NCI-H1930 (cell line): ENCODE measurements at places on chromosomes 1 and 21.

GRCh38 chr1:212271823-212272485, 13.3 kb upstream of the PPP2R5A start:
- no peak for DNase-seq

GRCh38 chr21:29168891-29169315, 38.5 kb downstream of the MAP3K7CL start:
- no peak for DNase-seq

DNA sequence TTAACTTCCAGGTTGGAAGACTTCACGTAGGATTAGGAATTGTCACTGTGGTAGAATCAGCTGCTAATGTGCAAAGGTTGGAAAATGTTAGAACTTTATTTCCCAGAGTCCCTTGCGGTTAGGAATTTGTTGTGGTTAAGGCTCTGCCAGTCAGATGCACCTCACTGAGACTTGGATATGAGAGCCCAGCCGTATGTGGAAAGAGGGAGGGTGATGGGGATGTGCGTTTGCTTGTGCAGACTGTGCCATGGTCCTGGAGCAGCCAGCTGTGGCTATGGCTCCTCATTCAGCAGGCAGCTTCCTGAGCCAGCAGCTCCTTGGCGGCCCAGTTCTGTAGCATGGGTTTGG, 12.5 kb downstream of the S100A10 start:
- no peak for DNase-seq

- DNase-seq = peak; percentile 69
Observed at GRCh38 chr1:12208764-12209494, 20.9 kb upstream of the VPS13D start.

DNA sequence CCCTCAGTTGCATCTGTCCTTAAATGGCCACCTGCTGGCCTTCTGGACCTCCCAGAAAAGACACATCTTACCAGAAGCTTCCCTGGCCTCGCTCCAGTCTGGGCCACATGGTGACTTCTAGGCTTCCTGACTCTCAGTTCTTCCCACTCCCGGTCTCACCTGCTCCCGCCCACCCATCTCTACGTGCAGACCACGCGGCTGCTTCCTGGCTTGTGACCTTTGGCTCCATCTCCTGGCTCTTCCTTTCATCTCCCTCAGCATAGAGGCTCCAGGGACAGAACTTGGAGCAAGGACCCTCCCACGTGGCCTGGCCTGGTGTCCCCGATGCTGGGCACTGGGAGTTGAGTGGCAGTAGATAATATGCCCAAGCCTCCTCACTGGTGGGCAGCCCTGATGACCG, 124.9 kb upstream of the IRF2BP2 start:
- no peak for DNase-seq

- no peak for DNase-seq
Observed at GRCh38 chr21:45990049-45990711, 8.6 kb downstream of the COL6A1 start.

DNA sequence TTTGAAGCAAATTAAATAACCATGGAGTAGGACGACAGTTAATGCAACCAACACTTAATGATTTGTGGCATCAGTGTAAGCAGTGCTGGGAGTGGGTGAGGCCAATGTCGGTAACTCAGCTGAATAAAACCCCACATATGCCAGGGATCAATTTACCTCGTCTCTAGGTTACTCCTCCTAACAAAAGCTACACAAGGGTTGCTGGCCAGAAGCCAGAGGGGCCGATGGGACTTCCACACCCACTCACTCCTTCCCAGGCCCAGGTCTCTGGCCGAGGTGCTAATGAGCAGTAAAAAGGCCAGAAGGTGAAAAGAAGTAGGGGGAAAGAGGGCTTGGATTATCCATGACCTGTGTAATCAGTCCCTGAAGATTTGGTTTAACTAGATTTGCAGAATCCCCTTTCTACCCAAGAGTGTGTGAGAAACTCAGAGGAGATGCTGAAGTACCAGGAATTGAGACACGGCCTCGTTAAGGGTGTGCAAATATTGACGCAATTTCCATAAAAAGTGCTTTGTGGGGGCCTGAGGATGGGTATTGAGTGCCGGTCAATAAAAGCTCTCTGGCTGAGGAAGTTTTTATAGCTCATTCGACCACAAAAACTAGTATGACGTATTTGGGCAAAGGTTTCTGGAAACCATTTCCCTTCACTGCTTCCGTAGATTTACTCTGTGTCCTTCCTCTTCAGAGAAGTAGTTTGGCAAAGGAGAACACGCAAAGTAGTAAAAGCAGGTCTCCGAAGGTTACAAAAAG, 145.5 kb downstream of the TBX15 start:
- peak; percentile 2 for DNase-seq

GRCh38 chr21:15023776-15024175, 41.0 kb downstream of the NRIP1 start:
- DNase-seq = no peak

- no peak for DNase-seq
Observed at GRCh38 chr21:14569868-14570267, 23.8 kb upstream of the SAMSN1 start.

- no peak for DNase-seq
Observed at GRCh38 chr1:221149111-221149510, 269.9 kb downstream of the HLX start.

DNA sequence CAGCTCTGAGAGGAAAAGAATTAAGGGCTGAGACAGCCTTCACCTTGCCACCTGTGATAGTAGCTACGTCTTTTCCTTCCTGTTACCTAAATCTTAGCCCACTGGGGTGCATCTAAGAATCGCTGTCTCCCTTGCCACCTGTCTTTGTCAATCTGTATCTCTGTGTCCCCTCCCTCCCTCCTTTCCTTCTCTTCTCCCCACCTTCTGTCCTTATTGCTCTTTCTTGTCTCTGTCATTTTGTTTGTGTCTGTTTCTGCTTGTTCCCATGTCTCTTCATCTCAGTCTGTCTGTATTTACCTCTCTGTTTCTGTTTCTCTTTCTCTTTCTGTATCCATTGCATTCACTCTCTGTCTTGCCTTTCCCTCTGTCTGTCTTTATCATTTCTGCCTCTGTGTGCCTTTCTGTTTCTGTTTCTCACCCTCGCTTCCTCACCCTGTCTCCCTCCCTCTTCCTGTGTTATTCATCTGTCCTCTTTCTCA, 30.2 kb downstream of the SLC22A15 start:
- DNase-seq = no peak

DNA sequence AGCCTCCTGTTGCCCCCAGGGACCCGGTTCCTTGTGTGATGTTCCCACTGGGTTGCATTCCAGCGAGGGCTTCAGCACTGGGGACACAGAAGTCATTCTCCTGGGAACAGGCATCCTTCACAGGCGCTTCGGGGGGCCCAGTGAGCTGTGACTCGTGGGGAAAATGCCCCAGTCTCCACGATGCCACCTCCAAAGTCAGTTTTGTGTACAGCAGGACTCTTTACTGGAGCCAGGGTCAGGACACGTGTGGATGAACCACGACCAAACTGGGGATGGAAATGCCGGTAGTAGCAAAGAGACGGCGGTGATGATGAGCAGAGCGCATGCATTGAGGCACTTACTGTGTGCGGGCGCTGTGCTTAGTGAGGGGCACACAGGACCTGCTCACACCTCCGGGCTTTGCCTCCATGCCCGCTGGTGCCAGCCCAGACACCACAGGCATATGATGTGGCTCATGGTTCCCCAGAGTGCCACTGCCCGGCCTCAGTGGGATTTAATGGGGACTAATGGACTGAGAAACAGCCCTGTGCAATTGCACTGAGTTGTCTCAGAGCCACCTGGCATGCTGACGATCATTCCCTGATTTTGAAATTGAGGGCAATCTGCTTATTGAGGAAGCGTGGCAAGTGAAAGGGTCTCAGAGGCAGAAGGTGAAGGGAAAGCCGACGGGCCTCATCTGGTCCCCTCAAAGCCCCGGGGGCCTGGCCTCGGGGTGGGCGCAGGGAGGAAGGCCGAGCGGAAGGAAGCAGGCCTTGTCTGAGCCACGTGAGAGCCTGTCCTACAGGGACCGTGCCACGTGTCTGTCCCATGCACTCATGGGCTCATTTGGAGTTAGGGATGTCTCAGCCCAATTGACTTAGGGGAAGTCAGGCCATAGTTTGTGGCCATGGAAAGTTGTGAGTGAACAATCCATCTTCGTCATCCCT, 91.4 kb downstream of the PDE9A start:
- DNase-seq = no peak

DNA sequence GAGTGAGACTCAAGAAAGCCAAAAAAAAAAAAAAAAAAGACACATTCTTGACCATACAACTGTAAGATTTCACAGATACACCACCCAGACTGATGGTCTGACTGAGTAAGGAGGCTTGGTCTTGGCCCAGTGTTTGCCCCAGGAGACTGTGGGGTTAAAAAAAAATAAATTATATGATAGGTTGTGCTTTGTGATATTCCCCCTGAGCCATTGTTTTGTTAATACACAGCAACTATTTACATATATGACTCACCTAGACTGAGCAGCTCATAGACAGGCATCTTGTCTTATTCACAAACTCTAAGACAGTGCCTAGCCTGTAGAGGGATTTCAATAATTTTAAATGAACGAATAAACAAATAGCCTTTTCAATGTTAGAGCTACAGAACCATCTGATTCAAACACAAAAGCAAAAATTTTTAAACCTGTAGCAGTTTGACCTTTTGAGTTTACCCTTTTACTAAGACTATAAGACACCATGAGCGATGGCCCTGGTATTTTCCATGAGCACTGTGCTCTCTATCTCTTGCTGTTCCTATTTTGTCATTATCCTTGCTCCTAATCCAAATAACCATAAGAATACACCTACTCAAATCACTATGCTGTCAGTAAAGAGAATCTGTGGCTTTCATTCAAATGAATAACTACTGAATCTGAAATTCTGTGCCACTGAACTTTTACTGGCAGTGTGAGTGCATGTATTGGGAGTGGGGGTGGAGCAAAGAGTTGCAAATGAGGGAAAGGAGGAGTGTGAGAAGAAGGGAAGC, 199.4 kb upstream of the PTBP2 start:
- DNase-seq = no peak

DNA sequence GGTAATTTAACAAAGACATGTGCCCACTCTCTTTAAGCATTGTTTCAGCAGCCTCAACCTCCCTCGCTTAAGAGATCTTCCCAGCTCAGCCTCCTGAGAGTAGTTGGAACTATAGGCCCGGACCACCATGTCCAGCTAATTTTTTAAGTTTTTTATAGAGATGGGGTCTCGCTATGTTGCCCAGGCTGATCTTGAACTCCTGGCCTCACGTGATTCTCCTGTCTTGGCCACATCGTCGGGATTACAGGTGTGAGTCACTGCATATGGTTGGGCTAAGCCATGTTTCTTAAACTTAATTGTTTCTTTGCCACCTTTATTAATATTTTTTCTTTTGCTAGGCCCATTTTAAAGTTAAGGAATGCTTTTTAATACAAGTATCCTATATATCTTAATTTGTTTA, 18.6 kb upstream of the AGPAT3 start:
- DNase-seq = no peak

- no peak for DNase-seq
Observed at GRCh38 chr21:33125680-33126375, 55.9 kb downstream of the OLIG1 start.

- DNase-seq = no peak
Observed at GRCh38 chr1:7475691-7476090, 295.4 kb upstream of the VAMP3 start.

- no peak for DNase-seq
Observed at GRCh38 chr21:41615613-41616012, 107.7 kb upstream of the TMPRSS2 start.

GRCh38 chr1:108057541-108057940, 92.6 kb upstream of the VAV3 start:
- no peak for DNase-seq

DNA sequence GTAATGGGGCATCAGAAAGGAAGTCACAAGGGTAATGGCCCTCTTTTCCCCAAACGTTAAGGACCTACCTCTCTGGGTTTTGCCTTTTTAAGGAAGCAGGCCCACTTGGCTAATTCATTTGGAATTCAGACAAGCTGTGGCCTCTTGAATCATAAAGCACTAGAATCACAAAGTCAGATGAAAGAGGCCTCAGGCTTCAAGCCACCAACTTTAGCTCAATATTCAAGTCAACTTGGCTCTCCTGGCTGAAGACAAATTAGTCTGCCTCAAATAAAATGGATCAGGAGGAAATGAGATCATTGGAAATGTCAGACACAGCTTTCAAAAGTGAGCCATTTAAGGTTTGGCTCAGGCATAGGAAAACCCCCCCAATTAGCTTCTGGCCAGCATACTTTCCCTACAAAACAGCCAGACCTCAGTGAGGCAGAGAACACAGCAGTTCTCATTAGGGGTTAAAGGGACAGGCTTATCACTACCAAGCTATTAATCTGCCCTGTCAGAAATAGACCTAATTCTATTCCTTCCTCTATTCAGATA, 34.3 kb downstream of the SLC35D1 start:
- DNase-seq = no peak

DNA sequence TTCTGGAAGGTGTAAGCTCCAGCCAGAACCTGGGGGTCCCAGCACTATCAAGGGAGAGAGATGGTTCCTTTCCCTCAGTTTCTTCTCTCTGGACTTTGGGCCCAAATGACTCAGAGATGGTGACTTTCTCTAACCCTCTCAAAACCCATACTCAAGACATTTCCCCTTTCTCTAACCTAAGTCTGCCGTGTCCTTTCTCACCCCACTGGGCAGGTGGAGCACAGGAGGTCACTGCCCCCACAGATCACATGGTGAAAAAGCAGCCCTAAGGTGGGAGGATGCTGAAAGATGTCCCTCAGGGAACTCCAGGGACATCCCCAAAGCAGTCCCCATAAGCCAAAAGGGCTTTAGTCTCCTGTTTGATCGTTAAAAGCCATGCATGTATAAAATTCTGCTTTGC, 173.7 kb downstream of the HIVEP3 start:
- DNase-seq = no peak

GRCh38 chr1:98368995-98369394, 292.5 kb upstream of the SNX7 start:
- no peak for DNase-seq

DNA sequence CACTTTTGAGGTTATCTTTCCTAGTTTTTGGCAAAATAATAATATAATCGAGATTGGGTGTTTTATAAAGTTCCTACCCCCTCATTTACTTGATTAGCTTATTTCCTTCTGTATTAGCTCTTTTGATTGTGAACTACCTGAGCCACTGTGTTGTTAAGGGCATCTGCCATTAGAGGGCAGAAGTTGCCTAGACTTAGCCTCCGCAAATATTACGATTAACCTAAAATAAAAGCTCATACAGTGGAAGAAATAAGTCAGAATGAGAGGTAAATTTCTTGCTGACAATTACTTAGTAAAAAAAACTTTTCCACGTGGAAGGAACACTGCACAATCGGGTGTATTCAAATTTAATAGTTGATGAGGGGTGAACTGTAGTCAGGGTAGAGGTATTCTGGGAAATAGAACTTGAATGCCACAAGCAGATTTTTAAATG, 2.3 kb downstream of the H3-3A start:
- DNase-seq = no peak

GRCh38 chr1:186513526-186513925, 52.6 kb upstream of the PDC start:
- no peak for DNase-seq
